Uterus (tissue), 4 donors: ENCODE measurements at places on chromosomes 6 and 20. TPM values are rescaled to one million over a fixed set of nuclear protein-coding genes. Genes with fewer than 3 reads are reported as not detected.

DNA sequence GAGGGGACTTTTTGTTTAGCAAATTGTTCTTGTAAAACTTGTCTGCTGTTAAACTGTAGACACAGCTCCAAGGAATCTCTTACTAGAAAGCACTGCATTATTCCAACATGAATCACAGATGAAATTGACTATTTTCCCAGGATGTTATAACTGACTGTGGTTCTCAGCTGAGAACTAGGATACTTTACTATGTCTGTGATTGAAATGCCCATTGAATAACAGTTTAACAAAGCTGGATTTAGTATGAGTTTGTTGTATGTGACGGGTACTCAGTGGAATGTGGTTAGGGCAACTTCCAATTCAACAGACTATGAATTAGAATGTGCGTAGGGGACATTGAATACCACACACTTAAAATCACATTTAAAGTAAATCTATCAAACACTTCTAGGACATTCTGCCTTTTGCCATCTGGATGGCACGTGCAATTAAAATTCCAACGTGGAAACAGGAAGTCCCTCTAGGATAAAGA is 193.4 kb upstream of the PREP start:
- no peak for DNase-seq
- no peaks in the 10 kb centered on the region for H3K36me3 ChIP-seq
- no peaks in the 10 kb centered on the region for H3K4me1 ChIP-seq

- no peaks in the 10 kb centered on the region for H3K36me3 ChIP-seq
- no peak for DNase-seq
- no peaks in the 10 kb centered on the region for H3K27me3 ChIP-seq
- no peaks in the 10 kb centered on the region for H3K4me1 ChIP-seq
- no peak within 1 kb of the TSS for H3K27ac ChIP-seq
- H3K4me3 ChIP-seq = no peak within 1 kb of the TSS
Measured at GRCh38 chr20:45174434-45175364, at the start of gene PI3. Gene PI3 (plus strand): TSS chr20:45174902. CDS start chr20:45174923, 21 bp downstream.

- no peaks in the 10 kb centered on the region for H3K36me3 ChIP-seq
- DNase-seq = no peak
- no peaks in the 10 kb centered on the region for H3K27me3 ChIP-seq
- no peaks in the 10 kb centered on the region for H3K4me1 ChIP-seq
- H3K27ac ChIP-seq = no peak overlapping the region
- H3K4me3 ChIP-seq = no peak overlapping the region
Measured at GRCh38 chr6:121142093-121142492, 192.2 kb downstream of the TBC1D32 start.

GRCh38 chr20:38569747-38570525 is 11.1 kb upstream of the ADIG start:
- no peak overlapping the region for H3K4me3 ChIP-seq
- H3K4me1 ChIP-seq = no peaks in the 10 kb centered on the region
- DNase-seq = no peak
- H3K27ac ChIP-seq = no peak overlapping the region
- H3K27me3 ChIP-seq = no peaks in the 10 kb centered on the region

GRCh38 chr6:120671519-120671918 is 662.8 kb downstream of the TBC1D32 start:
- no peaks in the 10 kb centered on the region for H3K27me3 ChIP-seq
- H3K4me1 ChIP-seq = no peaks in the 10 kb centered on the region
- no peaks in the 10 kb centered on the region for H3K36me3 ChIP-seq
- H3K27ac ChIP-seq = no peak overlapping the region
- DNase-seq = no peak
- no peak overlapping the region for H3K4me3 ChIP-seq

GRCh38 chr6:6654599-6655575 is 66.4 kb downstream of the LY86 start:
- H3K27ac ChIP-seq = peak overlapping the region; percentile 42
- no peaks in the 10 kb centered on the region for H3K4me1 ChIP-seq
- H3K27me3 ChIP-seq = no peaks in the 10 kb centered on the region
- H3K36me3 ChIP-seq = no peaks in the 10 kb centered on the region
- no peak for DNase-seq
- no peak overlapping the region for H3K4me3 ChIP-seq

DNA sequence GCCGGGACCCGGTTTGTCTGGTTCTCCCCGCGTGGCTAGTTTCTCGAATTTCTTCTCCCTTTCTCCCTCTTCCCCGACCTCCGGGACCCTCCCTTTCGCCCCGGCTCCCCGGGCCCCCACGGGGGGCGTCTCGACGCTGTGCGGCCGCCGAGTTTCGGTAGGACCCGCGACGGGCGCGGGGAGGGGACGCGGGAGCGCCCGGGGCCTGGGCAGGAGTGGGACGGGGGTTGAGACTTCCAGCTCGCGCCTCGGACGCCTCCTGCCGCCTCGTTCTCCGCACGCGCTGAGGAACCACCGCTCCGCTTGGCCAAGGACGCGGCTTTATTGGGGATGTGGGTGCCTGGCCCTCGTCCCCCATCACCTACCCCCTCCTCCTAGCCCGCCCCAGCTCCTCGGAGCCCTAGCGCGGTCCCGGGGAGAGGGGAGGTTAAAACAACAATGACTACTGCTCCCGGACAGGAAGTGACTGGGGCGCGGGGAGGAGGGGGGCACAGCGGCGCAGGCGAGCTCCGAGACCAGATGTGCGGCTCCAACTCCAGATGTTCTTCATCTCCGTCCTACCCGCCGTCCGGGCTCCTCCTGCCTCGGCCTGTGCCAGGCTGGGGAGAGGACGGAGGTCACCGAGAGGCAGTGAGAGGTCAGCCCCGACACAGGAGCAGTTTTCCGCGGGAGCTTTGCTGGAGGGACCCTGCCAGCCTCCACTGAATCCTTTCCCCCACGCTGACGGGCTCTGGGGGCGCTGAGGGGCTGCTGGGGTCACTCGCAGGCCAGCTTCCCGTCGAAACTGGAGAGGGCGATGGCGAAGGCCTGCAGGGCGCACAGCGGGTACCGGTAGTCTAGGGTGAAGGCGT is 917 bp upstream of the TEAD3 start:
- no peaks in the 10 kb centered on the region for H3K36me3 ChIP-seq
- H3K4me3 ChIP-seq = peak overlapping the region; percentile 88
- DNase-seq = peak; percentile 85
- H3K27me3 ChIP-seq = no peaks in the 10 kb centered on the region
- H3K4me1 ChIP-seq = no peaks in the 10 kb centered on the region
- H3K27ac ChIP-seq = peak overlapping the region; percentile 98

GRCh38 chr6:40819182-40819834 is 219.7 kb downstream of the UNC5CL start:
- no peak for DNase-seq
- H3K27ac ChIP-seq = no peak overlapping the region

GRCh38 chr6:69784595-69785377 is 12.0 kb downstream of the LMBRD1 start:
- DNase-seq = no peak
- H3K36me3 ChIP-seq = no peaks in the 10 kb centered on the region
- no peak overlapping the region for H3K27ac ChIP-seq
- no peaks in the 10 kb centered on the region for H3K27me3 ChIP-seq

DNA sequence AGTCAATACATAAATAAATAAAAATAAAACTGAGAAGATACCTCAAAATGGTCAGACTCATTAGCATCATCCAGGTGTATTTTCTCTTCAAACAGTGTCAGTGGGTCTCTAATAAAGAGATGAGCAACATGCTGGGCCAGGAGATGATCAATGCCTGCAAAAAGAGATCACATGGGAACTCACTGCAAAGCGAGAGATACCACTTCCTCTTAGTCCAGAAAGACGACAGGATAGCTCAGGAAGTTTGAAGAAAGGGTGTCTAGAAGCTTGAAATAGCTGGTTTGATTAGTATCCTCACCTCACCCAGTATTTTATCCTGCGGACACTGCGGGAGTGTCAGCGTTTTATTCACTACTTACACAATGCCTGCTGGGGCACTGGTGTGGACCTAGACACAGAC is 38.0 kb downstream of the GCLC start:
- no peaks in the 10 kb centered on the region for H3K36me3 ChIP-seq
- no peak for DNase-seq
- no peak overlapping the region for H3K4me3 ChIP-seq
- H3K27ac ChIP-seq = no peak overlapping the region

MICB gene
- 2.3 TPM for total RNA-seq

- no peak for DNase-seq
- H3K4me1 ChIP-seq = no peaks in the 10 kb centered on the region
- H3K27me3 ChIP-seq = no peaks in the 10 kb centered on the region
Measured at GRCh38 chr6:137261361-137261760, 42.2 kb upstream of the IFNGR1 start.

- H3K4me3 ChIP-seq = no peak overlapping the region
- H3K4me1 ChIP-seq = no peaks in the 10 kb centered on the region
- no peaks in the 10 kb centered on the region for H3K27me3 ChIP-seq
- H3K36me3 ChIP-seq = no peaks in the 10 kb centered on the region
- no peak overlapping the region for H3K27ac ChIP-seq
Measured at GRCh38 chr20:38969708-38970107, 7.6 kb downstream of the DHX35 start.

GPLD1 gene
- 1.5 TPM for total RNA-seq

DNA sequence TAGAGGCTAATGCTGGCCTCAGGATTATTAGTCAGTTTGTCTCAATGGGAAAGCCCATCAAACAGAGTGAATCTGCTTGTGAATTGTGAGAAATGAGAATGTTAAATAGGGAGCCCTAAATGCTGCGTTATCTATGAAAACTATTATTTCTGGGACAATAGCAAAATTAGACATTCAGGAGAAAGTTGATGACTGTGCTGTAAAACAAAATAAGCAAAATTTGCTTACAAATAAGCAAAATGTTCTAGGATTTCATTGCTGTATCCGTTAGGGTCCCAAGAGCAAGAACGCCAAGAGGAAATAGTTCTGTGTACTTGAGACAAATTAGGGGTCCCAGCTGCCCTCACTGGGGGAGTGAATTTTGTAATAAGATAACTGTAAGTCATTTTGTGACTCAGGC is 59.2 kb upstream of the RAB32 start:
- no peak overlapping the region for H3K4me3 ChIP-seq
- no peaks in the 10 kb centered on the region for H3K27me3 ChIP-seq
- no peaks in the 10 kb centered on the region for H3K4me1 ChIP-seq
- no peak overlapping the region for H3K27ac ChIP-seq

LAMA2 gene
- 61.5 TPM for total RNA-seq

DNA sequence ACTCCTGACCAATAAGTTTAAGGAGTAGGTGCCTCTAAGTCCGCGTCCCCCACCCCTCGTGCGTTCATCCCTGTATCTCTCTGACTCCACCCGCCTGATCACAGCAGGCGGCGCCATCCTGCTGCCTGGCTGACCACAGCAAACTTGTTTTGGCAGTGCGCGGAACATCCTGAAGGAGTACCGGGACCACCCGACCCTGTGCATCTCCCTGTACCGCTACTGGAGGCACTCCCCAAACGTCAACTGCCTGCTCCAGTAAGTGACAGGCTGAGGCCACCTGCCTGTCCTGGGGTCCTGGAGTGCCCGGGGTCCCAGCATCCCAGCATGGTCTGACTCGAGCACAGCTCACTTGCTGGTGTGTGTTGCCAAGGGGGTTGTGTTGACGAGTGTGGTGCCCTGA is 19.0 kb downstream of the PNLDC1 start:
- H3K4me3 ChIP-seq = no peak overlapping the region
- no peaks in the 10 kb centered on the region for H3K4me1 ChIP-seq
- DNase-seq = no peak
- no peak overlapping the region for H3K27ac ChIP-seq
- no peaks in the 10 kb centered on the region for H3K27me3 ChIP-seq
- no peaks in the 10 kb centered on the region for H3K36me3 ChIP-seq

DNA sequence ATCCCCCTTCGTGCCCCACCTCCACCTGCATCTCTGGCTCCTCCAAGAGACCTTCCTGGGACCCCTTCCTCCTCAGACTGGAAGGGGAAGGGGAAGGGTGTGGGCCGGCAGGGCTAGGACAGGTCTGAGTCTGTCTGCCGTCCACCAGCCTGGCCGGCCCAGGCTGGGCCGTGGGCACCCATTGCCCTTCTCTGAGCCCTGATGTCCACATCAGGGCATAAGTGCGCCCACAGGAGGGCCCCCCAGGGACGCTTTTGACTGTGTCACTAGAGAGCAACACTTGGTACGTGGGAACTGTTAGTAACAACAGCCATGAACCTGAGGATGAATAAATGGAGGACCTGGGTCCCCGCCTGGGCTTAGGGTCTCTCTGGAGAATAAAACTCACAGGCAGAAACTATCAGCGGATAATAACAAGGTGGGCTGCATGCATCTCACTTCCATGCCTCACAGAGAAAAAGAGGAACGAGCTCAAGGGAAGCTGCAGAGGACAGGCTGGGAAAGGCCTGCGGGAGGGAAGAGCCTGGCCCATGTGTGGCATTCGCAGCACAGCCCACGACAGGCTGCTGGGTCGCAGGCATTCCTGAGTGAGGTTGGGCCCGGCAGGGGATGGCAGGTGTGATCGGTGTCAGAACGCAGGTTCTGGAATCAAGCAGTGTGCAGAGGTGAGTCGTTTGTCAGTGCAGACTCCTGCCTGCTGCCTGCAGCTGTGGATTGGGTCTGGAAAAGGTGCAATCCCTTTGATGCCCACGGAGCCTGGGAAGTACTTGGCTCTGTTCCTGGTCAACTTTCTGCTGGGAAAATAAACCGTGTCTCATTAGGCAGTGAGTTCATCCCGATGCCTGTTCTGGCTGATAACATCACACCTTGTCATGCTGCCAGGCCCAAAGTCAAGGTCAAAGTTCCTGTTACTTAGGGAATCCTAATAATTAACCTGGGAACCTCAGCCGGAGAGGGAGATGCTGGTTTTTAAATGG is 60.9 kb downstream of the BCAS4 start:
- no peak overlapping the region for H3K4me3 ChIP-seq
- H3K27ac ChIP-seq = no peak overlapping the region
- H3K36me3 ChIP-seq = no peaks in the 10 kb centered on the region
- H3K27me3 ChIP-seq = no peaks in the 10 kb centered on the region
